ENCODE measurements at places on chromosomes 5 and 9. TPM values are rescaled to one million over a fixed set of nuclear protein-coding genes. Genes with fewer than 3 reads are reported as not detected.

GRCh38 chr5:3217771-3218495 is 377.7 kb upstream of the IRX1 start:
- no peak for DNase-seq

- no peak for DNase-seq
Observed at GRCh38 chr5:8053270-8053669, 184.3 kb downstream of the MTRR start.

DNA sequence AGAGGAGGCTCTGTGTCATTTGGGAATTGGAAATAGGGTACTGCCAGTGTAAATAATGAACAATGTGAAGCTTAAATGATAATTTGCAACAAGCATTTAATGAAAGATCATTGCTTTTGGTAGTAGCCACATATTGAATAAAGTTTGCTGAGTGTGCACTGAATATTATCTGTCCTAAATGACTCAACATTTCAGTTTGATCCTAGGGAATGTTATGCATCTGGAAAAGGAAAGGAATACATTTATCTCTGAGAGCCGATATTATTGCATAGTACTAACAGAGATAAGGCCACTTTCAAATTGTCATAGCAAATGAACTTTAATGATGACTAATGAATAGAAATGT is 8.7 kb upstream of the ELL2 start:
- no peak for DNase-seq

- DNase-seq: peak; percentile 84
Observed at GRCh38 chr5:179553875-179554274, 3.5 kb downstream of the RUFY1 start.

- DNase-seq: no peak
Observed at GRCh38 chr9:136117291-136117915, 1.3 kb downstream of the TMEM250 start.

- DNase-seq: no peak
Observed at GRCh38 chr9:104854613-104855012, 73.3 kb downstream of the ABCA1 start.

DNA sequence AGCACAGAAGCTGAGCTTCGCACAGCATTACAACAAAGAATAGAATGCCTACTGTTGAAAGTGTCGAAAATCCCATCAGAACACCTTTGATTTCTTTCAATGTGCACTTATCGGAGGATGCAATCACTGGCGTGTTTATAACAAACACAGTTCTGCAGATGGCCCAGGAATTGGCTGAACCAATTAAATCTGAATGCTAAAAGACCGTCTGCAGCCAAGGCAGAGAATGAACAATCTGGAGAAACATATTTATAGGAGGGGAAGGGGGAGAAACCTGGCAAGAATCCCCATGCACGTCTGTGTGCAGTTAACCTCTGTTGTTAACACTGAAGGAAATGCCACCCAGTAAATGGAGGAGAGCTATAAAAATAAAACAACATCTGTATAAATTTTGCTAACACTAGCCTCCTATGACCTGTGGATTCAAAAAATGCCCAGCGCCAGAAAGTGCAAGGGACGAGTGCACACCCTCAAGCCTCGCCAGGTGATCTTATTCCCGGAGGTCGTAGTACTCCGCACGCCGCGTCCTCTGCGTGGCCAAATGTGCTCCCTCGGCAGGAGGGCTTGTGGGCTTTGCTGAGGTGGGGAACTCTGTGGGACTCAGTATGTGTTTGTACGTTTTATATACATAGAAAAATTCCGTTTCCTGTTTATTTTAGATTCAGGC is 56.8 kb downstream of the PTCH1 start:
- no peak for DNase-seq

DNA sequence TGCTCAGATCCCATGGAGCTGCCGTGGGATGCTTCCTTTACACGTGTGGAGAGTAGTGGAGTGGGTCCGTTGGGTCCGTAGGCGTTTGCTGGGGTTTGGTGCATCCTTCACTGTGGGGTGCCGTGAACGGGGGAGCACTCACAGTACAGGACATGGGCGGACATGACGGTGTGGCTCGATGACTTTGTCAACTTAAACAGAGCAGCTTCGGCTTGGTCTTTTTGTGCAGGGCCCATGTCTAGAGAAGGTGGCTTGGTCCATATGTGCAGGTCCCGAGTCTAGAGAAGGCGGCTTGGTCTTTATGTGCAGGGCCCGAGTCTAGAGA is 26.4 kb upstream of the EXOC3 start:
- DNase-seq: no peak

DNA sequence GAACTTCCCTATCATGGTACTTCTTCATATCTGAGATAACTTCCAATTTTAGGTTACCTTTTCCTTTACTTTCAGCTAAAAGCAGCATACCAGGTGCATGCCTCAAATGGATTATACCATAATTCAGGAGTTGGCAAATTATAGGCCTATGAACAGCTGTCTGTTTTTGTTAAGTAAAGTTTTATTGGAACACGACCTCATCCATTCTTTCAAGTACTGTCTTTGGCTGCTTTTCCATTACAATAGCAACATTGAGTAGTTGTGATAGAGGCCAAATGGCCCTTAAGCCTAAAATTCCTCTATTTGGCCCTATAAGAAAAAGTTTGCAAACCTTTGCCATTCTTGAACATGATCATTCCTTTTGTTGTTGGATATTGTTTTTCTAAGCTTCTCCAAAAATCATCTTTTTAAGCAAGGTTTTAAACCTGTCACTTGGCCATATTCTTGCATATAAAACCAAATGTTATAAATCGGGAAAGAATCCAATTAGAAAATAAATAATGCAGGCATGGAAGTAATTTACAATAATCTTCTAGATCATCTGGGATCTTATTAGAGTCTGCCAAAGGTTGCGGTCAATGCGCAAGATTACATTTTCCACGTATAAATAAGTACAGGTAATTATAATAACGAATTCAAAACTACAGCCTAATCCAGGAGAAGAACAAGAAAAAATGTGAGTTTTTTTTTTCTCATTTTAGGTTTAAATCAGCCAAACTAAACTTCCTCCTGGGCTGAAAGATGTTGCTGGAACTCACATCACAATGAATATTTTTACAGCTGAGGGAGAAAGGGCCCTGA is 226.5 kb upstream of the ANKRD55 start:
- DNase-seq: no peak

DNA sequence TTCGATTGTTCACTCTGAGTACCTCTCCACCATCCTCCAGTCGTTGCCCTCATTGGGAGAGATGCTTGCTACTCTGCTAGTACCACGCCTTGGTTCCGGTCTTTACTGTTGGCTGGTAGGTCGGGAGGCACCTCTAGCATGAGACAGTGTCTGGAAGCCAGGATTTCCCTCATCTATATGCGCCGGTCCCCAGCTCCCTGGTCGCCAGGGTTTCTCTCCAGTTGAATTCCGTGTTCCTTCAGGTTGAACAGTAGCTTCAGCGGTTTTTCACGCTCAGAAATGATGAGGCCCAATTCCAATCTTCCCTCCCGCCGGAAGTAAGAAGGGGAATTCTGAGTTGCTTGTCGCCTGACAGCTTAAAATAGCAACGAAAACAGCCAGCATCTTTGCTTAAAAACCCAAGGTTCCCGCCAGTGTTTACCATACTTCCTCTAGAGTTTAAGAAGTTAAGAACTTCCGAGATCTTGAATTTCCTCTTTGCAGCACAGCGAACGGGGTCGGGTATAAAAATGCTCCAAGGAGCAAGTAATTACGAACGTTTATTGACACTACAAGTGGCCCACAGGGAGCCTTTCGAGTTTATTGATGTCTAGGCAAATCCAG is 1.3 kb upstream of the ST8SIA4 start:
- no peak for DNase-seq

DNA sequence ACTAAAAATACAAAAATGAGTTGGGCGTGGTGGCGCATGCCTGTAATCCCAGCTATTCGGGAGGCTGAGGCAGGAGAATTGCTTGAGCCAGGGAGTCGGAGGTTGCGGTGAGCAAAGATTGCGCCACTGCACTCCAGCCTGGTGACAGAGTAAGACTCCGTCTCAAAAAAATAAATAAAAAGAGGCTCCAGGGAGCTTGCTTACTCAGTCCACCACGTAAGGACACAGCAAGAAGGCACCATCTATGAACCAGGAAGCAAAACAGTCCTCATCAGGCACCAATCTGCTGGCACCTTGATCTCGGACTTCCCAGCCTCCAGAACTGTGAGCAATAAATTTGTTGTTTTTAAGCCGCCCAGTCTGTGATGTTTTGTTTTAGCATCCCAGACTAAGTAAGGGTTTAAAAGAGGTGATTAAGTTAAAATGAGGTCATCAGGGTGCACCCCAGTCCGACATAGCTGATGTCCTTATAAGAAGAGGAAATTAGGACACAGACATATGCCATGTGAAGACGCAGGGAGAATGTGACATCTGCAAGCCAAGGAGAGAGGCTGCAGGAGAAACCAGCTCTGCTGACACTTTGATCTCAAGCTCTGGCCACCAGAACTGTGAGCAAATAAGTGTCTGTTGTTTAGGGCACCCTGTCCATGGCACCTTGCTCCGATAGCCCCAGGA is 45.9 kb downstream of the C9orf50 start:
- DNase-seq: peak; percentile 88

- DNase-seq: no peak
Observed at GRCh38 chr9:26579056-26579455, 313.5 kb downstream of the CAAP1 start.

DNA sequence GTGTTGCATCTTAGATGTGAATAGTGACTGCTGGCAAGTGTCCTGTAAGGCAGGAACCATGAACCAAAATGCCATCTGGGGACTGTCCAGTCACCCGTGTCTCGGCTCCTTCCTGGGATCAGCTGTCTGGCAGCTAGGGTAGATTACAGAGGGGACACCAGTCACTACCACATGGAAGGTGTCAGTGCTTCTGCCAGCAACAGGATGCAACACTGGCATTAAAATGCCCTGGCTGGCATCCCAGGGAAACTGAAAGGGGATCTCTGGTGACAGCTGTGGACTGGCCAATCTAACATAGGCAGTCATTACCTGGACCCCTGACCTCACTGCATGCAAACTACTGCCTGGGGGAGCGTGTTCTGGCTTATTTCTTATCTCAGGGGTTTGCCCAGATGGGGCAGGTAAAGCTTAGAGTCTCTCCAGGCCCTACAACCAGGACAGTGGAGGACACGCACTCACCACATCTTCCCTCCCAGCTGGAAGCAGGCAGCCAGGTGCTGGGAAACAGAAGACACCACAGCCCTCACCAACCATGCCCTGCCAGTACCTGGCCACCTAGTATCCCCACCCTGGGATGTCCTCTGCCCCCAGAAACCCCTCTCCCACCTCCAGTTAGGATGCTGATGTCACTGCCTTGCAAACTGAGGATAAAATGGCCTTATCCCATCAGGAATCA is 83.8 kb downstream of the SEMA4D start:
- DNase-seq: no peak

DNA sequence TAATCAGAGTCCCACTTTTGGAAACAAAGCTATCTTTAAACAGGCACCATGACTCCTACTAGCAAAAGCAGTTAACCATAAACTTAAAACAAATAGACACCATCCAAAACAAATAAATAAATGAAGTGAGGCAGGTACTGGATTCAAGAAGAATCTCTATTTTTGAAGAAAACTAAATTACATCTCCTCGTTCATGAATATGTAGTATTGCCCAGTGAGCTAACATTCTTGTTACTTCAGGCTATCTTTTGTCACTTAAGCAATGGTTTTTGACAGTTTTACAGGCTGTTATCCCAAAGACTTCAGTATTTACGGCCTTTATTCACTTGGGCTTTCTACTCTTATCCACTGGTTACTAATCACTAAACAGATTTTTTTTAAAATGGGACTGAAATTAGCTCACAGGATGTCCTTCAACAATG is 242.5 kb downstream of the MLLT3 start:
- DNase-seq: no peak

GRCh38 chr5:126383246-126383645 is 40.0 kb upstream of the GRAMD2B start:
- peak; percentile 76 for DNase-seq

DNA sequence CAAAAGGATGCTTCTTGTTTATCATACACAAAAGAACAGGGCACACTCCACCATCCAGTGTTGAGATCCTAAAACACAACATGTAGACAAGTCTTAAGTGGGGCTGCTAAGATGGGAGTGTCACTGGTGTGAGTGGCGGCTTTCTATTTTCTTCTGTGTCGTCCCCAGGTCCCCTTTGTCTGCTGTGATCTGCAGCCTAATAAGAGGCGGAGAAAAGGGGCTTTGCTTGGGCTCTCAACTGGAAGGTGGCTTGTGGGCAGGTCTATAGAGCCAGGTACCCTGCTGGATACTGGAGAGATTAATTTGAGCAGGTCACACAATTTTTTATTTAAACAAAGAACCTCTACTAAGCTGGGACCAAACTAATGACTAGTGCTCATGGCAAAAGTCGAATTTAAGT is 126.1 kb upstream of the SAP30L start:
- no peak for DNase-seq

GRCh38 chr9:124296796-124297550 is 39.2 kb downstream of the NEK6 start:
- DNase-seq: no peak

- DNase-seq: peak; percentile 78
Observed at GRCh38 chr9:16434526-16434925, 435.9 kb downstream of the BNC2 start.

GRCh38 chr5:82277613-82277986 is 554 bp downstream of the RPS23 start:
- DNase-seq: no peak

- no peak for DNase-seq
Observed at GRCh38 chr5:150340614-150341255, 16.8 kb upstream of the TCOF1 start.

DNA sequence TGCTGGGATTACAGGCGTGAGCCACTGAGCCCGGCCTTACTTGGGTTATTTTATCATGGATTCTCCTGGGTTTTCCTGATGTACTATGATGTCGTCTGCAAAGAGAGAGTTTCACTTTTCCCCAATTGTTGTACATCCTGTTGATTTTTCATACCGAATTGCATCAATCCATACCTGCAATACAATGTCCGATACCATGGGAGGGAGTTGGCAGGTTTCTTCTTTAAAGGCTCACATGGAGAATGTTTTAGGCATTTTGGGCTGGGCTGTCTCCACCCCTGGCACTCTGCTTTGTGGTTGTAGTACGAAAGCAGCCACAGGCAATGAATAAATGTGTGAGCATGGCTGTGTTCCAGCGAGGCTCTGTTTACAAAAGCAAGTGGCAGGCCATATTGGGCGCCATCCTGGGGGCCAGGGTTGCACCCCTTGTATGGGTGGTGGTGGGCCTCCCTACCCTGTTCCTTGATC is 35.1 kb upstream of the EXOC3 start:
- no peak for DNase-seq

GRCh38 chr5:38889424-38889823 is 43.6 kb downstream of the OSMR start:
- no peak for DNase-seq

DNA sequence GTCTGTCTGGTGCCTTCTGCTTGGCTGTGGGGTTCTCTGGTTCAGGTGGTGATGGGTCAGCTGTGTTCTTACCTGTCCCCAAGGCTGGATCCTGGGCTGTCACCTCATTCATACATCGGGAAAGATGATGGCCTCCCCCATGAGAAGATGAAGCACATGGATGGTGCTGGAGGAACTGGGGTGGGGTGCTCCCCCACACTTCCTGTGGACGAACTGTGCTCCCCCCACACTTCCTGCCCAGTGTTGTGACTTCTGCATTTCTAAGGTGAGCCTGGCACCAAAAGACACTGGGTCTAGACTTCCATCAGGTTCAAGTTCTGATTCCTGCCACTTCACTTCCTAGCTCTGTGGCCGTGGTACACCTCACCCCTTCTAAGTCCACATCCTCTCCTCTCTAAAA is 4.3 kb upstream of the SURF6 start:
- DNase-seq: no peak

Gene ADAMTS16
- 0.09 TPM for polyA plus RNA-seq

Gene TAF11L13
- polyA plus RNA-seq: not detected

Gene C9orf153
- polyA plus RNA-seq: not detected

Gene FAM221B
- not detected for polyA plus RNA-seq

Gene ADAMTS13
- 3.1 TPM for polyA plus RNA-seq

Gene SLC6A7
- not detected for polyA plus RNA-seq

Gene SLC6A19
- not detected for polyA plus RNA-seq

Data from IMR-90 (cell line).